ENCODE measurements at places on chromosomes 3 and 15. TPM values are rescaled to one million over a fixed set of nuclear protein-coding genes. Genes with fewer than 3 reads are reported as not detected.
A peak's percentile ranks its signal among the peaks of the same experiment; 100 is the strongest.

Gene CACNA2D2
- total RNA-seq, result 1.1 TPM

Gene OPA1
- 115 TPM for total RNA-seq

Gene VIPR1
- 6.6 TPM for total RNA-seq

Gene CLDN16
- not detected for total RNA-seq

Gene MYRIP
- total RNA-seq, result not detected

Gene MESP1
- total RNA-seq, result 4.6 TPM

Gene SLC15A2
- total RNA-seq, result 0.53 TPM

GRCh38 chr3:105118905-105119304 lies 247.8 kb upstream of the ALCAM start:
- no peak for DNase-seq

- DNase-seq, result no peak
These were observed 398.0 kb upstream of the CNTN4 start for GRCh38 chr3:1700650-1701049.

DNA sequence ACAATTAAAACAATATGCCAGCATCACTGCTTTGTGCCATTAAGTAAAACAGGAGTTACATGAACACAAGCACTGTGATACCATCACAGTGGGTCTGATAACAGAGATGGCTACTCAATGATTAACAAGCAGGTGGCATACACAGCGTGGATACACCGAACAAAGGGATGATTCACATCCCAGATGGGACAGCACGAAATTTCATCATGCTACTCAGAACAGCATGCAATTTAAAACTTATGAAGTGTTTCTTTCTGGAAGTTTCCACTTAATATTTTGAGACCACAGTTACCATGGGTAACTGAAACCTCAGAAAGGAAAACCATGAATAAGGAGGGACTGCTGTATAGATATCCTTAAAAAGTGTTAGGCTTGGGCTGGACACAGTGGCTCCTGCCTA lies 44.5 kb downstream of the SLC24A1 start:
- DNase-seq, result no peak

DNA sequence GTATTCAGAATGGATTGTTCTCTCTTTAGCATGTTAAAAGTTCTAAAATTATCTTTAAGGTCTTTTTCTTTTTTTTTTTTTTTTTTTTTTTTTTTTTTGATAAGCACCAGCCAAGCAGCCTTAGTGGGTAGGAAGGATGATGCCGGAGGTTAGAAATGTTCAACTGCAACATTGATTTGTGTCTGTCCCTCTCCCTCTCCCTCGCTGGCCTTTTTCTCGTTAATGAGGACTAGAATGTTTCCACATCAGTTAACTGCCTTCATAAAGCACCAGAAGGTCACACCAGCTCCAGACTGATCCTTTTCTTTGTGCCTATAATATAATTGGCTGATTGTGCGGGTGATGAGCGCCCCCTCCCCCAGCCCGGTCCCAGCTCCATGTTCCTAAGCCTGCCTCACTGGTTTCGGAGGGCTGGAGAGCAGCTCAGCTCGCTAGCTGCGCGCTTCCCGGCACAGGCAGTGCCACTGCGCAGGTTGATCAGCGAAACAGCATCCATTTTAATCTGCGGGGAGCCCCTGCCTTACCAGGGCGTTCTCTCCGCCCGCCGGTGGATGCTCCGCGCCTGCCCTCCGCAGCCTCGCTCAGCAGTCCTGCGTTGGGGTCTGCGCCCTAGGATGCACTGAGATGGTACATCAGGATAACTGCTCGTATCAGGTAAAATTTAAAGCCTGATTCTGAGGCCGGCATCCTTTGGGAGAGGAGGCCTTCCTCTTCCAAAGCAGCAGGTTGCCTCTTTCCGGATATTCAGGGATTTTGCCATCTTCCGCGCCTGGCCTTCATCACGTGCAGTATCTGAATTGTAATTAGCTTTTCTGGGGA lies 148.9 kb upstream of the IL12A start:
- DNase-seq, result peak; percentile 27

DNA sequence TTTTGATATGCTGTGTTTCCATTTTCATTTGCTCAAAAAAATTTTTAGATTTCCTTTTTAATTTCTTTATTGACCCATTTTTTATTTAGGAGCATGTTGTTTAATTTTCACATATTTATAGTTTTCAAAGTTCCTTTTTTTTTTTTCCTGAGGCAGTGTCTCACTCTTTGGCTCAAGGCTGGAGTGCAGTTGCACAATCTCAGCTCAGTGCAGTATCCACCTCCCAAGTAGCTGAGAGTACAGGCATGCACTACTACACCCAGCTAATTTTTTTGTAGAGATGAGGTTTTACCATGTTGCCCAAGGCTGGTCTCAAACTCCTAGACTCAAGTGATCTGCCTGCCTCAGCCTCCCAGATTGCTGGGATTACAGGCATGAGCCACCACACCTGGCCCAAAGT lies 36.2 kb downstream of the PFN2 start:
- DNase-seq, result no peak

GRCh38 chr15:36769098-36769497 lies 189.7 kb downstream of the CDIN1 start:
- no peak for DNase-seq

DNA sequence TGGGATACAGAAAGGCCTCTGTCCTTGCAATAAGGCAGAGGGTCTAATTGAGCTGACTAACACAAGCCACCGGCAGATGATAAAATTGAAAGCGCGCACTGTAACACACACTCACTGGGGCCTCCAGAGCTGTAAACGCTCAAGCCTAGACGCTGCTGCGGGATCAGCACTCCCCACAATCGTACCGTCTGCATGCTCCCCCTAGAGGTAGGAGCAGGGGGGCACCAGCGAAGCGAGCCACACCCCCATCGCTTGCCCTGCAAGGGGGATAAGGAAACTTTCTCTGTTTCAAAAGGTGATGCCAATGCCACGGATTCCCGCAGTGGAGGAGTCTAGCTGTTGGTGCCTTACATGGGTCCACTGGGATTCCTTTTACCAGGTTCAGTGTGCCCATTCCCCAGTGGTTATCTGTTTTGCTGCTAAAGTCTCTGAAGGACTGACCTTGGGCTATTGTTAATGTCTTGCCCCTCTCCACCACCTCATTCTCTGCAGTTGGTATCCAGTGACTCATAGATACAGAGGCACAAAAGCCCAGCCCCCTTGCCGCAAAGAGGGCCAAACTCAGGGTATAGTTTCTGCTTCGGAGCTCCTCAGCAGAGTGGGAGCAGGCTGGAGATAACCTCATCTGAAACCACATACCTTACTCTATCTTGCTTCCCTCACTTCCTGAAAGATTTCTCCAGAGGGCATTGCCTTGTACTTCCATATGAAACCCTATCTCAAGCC lies 139.3 kb upstream of the KBTBD8 start:
- DNase-seq, result peak; percentile 8

DNA sequence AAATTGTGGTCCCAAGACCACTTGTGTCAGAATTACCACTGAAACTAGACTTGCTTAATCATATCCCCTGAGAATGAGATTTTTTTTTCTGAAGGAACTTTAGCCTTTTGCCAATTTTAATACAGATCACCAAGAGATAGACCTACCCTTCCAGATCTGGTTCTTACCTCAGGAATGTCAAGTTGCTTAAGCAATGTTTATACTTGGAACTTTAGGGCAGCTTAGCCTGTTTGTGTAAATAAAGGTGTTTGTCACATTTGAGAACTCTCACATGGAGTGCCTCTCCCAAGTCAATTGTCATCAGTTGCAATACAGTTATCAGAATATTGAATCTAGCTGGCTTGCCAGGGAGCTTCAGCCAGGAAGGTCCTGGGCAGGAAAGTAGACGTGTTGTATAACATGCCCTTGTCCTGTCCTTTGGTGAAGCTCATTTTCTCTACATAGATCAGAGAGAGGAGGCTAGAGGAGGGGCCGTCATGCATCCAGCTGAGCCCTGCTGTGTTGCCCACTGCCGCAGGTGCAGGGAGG lies 3.9 kb downstream of the GPD1L start:
- no peak for DNase-seq

- no peak for DNase-seq
These were observed 135.3 kb upstream of the TGFBR2 start for GRCh38 chr3:30471066-30471465.

- peak; percentile 30 for DNase-seq
These were observed 11.5 kb downstream of the CPNE9 start for GRCh38 chr3:9715136-9715535.

DNA sequence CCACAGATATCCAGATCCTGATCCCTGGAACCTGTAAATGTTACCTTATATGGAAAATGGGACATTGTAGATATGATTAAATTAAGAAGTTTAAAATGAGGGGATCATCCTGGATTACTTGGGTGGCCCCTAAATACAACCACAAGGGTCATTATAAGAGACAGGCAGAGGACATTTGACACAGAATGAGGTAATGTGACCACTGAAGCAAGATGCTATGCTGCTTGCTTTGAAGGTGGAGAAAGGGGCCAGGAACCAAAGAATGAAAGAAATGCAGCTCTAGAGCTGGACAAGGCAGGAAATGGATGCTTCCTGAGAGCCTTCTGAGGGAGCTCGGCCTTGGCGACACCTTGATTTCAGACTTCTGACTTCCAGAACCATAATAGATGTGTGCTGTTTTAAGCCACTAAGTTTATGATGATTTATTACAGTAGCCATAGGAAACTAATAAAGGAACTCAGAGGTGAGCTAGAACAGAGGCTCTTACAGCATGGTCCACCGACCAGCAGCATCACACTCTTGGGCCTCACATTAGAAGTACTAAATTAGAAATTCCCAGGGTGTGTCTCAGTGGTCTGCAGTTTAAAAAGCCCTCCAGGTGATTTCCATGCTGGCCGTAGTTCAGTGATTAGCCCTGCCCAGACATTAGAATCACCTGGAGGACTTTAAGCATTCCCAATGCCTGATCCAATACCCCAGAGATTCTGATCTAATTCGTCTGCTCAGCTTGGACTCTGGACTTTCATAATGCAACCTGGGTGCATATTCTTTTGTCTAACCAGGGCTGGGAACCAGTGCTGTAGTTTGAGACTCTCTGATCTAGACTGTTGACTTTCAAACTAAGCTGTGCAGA lies 7.5 kb downstream of the COLQ start:
- no peak for DNase-seq

DNA sequence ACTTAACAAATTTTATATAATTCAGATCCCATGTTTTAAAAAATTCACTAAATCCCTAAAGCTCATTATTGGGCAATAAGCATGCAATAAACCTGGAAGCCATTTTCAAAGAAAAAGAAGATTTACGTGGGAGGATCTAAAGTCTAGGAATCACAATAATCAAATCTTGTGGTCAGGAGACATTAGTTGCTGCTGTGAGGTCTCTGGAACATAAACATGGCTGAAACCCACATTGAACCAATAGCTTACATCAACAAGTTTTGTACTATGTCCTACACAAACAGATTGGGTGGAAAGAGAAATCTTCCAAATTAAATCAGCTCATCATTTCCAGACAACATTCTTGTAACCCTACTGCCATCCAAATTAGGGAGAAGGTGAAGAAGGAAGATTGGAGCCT lies 121.9 kb upstream of the EPHA3 start:
- no peak for DNase-seq

GRCh38 chr15:95760508-95760907 lies 570.0 kb upstream of the NR2F2 start:
- no peak for DNase-seq

- no peak for DNase-seq
These were observed 10.8 kb downstream of the ZWILCH start for GRCh38 chr15:66515901-66516322.

DNA sequence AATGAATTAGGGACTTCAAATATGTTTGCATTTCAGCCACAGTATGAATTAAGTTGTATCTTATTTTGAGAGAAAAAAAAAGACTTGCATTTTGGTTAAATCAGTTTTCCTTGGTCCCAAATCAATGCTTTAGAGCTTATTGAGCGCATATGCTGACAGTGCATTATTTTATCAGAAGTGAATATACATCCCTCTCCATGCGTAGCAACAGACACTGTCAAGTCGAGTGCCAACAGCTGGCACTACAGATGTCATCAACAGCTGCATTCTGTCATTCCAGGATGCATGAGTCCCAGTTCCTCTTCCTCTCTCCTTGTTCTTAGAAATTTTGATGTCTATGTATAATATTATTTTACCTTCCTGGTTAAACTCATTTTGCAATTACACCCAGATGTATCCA lies 156.1 kb upstream of the FOXB1 start:
- no peak for DNase-seq
